ENCODE measurements at places on chromosomes 11 and 22.

DNA sequence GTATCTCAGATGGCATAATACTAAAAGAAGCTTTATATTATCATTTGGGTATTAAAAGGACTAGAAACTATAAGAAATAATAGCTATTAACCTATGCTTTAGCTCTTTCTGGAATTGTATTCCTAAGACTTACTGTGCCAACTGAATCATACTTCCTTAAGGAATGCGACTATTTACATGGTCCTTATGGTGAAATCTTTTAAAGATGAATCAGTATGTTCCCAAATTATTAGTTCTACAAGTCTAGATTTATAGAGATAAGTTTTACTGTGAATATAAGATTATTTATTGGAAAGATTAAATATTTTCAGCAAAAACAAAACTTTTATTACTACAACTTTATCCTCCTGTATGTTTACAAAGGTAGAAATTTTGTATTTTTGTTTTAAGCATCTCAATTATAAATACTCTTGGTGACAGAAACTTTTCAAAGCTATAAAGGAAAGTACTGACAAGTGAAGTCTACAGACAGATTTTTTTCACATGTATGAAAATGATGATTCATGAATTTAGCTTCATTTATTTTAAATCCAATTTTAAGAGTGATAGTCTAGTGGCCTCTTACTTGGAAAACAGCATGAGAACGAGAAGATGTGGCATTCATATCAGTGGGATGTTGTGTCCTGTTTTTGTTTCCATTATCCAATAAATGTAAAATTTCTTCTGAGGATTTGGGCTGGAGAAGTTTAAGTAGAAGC, 17.8 kb downstream of the KIF18A start:
- DNase-seq: peak; percentile 75

DNA sequence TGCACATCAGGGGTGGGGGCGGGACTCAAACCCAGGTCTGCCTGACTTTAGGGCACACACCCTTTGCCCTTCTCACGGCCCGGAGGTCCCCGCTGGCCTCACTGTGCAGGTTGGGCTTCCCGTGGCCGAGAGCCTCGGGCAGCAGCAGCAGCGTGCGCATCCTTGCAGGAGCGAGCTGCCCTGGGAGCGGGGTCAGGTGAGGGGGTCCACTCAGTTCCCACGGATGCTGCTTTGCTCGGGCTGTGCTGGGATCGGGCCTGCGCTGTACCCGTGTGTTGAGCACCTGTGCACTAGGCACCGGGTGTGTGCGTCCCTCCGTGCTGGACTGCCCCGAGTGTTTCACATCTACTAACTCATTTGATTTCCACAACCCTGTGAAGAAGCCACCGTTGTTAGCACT, 25.1 kb downstream of the PRR5 start:
- DNase-seq: no peak

- no peak for DNase-seq
These were observed 974.6 kb upstream of the RAG2 start for GRCh38 chr11:37572491-37573171.

- DNase-seq: no peak
These were observed 47.3 kb downstream of the PLAAT5 start for GRCh38 chr11:63443714-63444113.

DNA sequence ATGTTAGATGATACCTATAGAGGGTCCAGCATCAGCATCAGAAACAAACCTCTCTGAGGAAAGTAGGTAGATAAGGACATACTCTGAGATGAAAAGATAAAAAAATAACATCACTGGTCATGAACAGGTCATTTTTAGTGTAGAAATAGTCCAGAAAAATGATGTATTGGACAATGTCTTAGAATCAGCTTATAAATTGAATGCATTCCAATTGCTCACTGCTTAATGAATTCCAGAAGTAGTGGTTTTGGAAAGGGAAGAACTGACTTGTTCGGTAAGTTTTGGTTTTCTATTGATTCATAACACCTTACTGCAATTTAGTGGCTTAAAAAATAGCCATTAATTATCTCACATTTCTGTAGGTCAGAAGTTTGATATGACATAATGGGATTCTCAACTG, 929.5 kb upstream of the CCDC90B start:
- DNase-seq: no peak

GRCh38 chr11:128180441-128181087, 406.8 kb downstream of the ETS1 start:
- peak; percentile 94 for DNase-seq

GRCh38 chr11:4086575-4087353, 7.8 kb upstream of the RRM1 start:
- no peak for DNase-seq

DNA sequence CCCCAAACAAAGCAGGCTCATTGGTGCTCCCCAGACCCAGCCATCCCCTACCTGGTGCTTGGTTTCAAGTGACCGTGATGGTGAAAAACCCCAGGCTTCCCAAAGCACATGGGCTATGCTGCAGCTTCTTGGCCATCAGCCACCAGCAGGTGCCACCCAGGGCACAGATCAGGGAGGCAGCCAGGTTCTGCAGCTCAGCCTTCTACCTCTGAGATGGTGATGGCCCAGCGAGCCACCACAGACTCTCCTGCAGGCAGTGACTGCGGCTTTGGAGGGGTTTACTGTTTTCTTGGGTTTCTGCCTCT, 70.0 kb upstream of the ALX4 start:
- DNase-seq: no peak

Data from EH (cell line).